Brain (organoid and tissue), 16 donors: ENCODE measurements at places on chromosomes 2 and 18.
A peak's percentile ranks its signal among the peaks of the same experiment; 100 is the strongest.

- no peak for DNase-seq
Observed at GRCh38 chr18:3111523-3112240, 98.7 kb upstream of the LPIN2 start.

- DNase-seq: peak; percentile 80
Observed at GRCh38 chr2:79219383-79219988, 59.9 kb upstream of the REG3A start.

DNA sequence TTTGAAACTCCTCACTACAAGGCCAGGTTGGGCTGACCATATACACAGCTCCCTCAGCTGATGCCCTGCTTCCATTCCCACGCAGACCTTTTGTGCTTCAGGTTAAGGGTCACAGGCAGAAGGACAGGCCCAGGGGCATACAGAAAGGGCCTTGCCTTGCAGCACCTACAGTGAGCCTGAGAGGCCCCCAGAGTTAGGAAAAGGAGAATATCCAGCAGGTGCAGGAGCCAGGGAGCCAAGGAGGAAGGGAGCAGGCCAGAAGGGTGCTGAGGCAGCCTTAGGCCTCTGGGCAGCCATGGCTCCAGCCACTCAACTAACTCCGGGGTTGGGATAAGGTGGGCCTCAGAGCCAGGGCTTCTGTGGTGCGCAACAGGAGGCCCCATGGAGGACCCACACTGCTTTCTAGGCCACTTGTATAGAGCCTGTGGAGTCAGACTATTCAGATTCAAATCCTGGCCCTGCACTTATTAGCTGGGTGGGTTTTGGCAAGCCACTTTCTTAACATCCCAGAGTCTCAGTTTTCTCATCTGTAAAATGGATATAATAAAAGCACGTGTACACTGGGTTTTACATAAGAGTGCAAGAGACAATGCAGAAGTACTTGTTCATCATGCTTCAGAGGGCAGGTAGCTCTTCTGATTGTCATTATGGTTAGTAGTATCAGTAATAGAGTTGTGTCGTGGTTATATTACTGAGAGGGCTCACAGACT, 214.6 kb upstream of the HAAO start:
- DNase-seq: no peak

GRCh38 chr2:42980764-42981416, 188.5 kb upstream of the HAAO start:
- no peak for DNase-seq

DNA sequence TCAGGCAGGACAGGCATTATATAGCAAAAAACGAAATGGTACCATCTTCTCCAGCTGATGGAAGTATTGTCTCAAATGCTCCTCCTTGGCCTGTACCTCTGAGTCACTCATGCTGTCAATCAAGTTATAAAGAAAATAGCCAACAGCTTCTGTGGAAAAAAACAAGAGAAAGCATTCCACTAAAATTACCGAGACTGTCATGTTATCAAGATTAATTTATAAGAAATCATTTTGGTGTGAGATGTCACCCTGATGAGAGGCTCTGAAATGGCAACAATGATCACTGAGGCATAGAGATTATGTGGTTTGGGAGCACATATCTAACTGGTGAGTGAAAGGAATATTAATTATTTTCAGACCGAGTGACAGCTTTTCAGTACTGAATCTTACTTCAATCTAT, 47.4 kb downstream of the LRPPRC start:
- no peak for DNase-seq

GRCh38 chr2:84796798-84797197, 84.1 kb downstream of the TRABD2A start:
- DNase-seq: no peak

GRCh38 chr2:176999301-176999700, 213.3 kb upstream of the HNRNPA3 start:
- DNase-seq: no peak

DNA sequence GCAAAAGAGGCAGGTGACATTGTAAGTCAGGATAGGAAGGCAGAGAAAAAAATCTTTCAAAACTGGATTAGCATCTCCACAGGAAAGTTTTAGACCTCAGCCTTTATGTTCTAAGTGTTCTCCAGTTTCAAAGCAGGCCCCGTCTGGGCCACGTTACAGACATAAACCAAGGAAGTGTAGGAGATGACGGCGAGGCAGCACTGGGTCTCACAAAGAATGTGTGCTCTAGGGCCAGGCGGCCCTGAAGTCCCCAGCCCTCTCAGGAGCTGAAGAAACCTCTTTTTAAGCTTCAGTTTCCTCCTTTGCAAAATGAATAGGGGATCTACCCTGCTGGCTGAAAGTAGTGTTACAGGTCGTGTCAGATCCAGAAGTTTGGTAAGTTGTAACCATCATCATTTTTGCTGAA, 81.7 kb downstream of the SPRED2 start:
- no peak for DNase-seq

GRCh38 chr18:79496978-79497637, 101.4 kb downstream of the NFATC1 start:
- DNase-seq: peak; percentile 98

DNA sequence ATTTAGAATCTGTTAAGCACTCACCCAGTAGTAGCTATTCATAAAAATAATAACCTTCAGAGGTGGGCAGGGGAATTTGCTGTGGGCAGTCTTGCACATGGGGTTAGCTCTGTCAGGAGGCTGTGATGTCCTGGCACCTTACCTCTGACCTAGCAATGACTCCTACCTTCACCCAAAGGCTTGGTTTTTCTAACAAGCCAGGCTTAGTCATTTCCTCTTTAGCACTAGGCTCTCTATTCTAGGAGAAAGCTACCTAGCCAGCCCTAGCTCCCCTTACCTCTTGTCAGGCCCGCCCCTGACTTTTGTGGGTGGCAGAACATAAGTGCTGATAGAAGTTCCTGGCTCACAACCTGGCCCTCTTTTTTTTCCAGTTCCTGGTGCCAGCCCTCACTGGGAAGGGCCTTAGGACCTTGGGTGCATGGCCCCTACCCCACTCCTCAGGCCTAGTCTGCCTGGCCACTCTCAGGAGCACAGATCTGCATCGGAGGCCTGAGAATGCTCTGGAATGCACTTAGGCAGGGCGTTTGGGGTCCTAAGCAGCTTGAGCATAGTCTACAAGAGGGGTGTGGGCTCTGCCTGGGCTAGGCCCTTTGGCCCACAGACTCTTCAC, 17.7 kb downstream of the CPLX4 start:
- DNase-seq: no peak

DNA sequence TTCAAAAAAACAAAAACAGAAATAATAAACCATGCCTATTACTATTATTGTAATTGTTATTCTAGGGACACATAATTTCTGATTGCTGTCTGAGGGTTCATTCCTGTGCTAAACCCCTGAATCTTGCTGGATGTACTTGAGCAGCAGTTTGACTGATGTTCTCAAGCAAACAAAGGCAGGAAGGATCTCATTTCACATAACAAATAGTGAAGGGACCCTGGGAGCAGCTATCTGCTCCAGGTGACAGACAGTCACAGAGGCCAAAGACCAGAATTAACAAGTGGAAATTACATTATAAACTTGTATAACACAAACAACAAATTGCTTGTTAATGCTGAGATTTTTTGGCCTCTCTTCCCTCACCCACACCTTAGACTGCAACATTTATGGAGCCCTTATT, 284.2 kb downstream of the THSD7B start:
- DNase-seq: no peak

GRCh38 chr2:150046810-150047209, 440.7 kb downstream of the RND3 start:
- DNase-seq: peak; percentile 78

DNA sequence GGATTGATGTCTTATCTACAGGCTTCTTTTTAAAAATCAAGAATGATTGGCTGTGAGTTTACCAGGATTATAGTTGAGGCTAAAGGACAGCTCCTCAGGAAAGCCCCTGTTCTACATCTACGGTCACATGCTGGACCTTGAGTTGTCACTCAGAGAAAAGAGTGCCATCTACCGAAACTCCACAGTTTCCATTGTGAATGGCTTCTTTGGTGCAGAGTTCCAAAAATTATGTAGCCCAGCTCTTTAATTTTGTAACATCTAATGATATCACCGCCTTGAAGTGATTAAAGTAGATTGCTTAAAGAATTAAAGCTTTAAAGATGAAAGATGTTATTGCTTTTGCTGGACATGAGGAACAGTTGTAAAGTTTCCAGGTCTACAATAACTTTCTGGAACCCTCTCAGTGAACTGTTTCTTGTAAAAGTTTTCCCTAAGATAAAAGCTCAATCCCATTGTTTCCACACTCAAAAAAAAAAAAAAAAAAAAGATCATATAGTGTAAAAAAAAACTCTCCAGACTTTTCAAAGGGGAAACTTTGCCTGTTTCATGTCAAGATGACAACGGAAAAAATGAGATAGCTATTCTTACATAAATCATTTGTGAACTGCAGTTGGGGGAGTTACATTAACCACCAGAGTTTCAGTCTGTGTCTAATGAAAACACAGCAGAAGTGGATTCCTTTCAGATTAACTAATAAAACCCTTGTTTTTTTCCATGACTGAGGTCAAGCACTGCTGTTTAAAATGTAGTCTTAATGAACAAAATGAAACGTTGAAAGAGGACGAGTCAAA, 4.3 kb downstream of the COL3A1 start:
- no peak for DNase-seq

GRCh38 chr2:64177315-64177714, 33.1 kb upstream of the PELI1 start:
- DNase-seq: no peak

DNA sequence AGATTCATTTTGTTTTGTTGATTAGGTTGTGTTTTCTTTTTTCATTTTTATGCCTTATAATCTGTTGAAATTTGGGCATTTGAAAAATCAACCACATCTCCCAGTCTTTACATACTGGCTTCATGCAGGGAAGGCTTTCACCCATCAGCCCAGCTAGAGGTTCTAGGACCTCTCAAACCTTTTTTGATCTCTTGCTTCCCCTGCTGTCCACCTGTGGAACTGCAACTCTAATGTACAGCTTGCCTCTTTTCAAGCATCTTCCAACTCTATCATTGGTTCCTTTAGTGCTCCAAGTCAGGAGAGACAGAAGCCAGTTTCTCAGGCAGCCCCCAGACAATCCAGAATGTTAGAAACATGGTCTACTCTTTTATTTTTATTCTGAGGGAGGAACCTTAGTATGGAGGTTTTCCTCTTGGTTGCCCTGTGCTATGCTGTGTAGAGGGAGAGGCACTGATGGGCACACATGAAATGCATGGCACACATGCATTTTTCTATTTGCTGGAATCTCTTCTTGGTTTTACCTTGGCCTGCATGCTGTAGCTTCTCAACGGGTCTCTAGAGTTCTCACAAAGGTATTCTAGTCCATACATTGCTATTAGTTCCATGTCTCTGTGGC, 107.2 kb upstream of the L3MBTL4 start:
- DNase-seq: no peak

GRCh38 chr18:76494231-76495005, 624 bp downstream of the ZNF516 start:
- peak; percentile 69 for DNase-seq

GRCh38 chr2:217436386-217436785, 566.4 kb downstream of the TNS1 start:
- no peak for DNase-seq

GRCh38 chr2:220315098-220315823, 687.8 kb downstream of the SLC4A3 start:
- no peak for DNase-seq

- DNase-seq: peak; percentile 40
Observed at GRCh38 chr2:218648088-218648786, 11.2 kb downstream of the ZNF142 start.

DNA sequence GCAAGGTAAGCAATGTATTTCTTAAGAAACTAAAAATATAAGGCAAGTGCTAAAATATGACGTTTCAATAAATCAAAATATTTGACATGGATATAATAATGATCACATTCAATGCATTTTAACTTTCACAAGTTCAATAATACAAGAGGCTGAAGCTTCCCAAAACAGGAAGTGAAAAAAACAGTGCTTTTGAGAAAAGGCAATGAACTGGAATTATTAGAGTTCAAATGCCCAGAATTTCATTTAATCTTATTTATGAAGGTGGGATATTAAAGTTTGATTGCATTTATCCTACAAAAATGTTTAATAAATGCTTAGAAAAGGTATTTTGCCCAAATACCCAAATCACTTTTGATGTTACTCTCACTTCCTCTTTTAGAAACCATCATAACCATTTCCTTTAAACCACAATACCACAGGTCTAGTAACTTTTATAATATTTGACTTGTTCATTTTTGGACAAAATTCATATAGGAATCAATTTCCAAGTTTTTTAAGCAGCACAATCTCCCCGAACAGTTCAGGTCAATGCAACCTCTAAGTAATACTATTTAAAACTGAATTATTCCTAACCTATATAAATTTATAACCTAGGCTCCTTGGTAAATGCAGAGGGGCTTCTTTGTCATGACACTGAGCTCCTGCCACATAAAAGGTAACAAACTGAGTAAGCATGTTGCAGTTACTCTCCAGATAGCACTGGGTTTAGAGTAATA, 2.1 kb downstream of the NCKAP1 start:
- no peak for DNase-seq

GRCh38 chr18:28786926-28787325, 610.0 kb upstream of the CDH2 start:
- DNase-seq: no peak

- peak; percentile 74 for DNase-seq
Observed at GRCh38 chr2:222038067-222038802, 260.6 kb downstream of the PAX3 start.

- no peak for DNase-seq
Observed at GRCh38 chr2:149006883-149007543, 31.5 kb upstream of the LYPD6B start.

GRCh38 chr2:203685081-203685621, 21.3 kb upstream of the CD28 start:
- no peak for DNase-seq

GRCh38 chr2:42113452-42113851, 55.7 kb upstream of the EML4 start:
- no peak for DNase-seq

GRCh38 chr18:35335866-35336265, 8.4 kb downstream of the ZNF24 start:
- no peak for DNase-seq

GRCh38 chr2:177501186-177501585, 108.6 kb downstream of the AGPS start:
- no peak for DNase-seq

- no peak for DNase-seq
Observed at GRCh38 chr18:69358212-69358895, 42.3 kb upstream of the DOK6 start.

- no peak for DNase-seq
Observed at GRCh38 chr18:35728676-35729075, 147.1 kb downstream of the GALNT1 start.

DNA sequence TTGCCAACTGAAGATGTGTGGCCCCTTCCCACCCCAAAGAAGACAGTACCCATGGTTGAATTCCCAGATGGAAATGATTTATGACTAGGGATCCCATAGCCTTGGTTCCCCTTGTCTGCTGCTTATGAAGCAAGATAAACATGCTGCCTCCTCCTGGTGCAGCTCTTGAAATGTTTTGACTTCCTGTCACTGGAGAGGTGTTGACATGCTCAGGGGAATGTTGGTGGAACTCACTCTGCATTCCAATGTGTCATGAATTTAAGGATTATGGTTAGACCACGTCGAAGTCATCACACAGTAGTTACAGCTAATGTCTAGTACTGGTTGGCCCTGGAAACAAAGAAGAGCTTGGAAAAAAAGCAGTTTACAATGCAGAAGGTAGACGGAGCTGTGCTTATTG, 69.0 kb upstream of the FAM110C start:
- peak; percentile 80 for DNase-seq

GRCh38 chr2:176976736-176977685, 235.6 kb upstream of the HNRNPA3 start:
- peak; percentile 39 for DNase-seq
